ENCODE measurements at places on chromosomes 3 and 15.

DNA sequence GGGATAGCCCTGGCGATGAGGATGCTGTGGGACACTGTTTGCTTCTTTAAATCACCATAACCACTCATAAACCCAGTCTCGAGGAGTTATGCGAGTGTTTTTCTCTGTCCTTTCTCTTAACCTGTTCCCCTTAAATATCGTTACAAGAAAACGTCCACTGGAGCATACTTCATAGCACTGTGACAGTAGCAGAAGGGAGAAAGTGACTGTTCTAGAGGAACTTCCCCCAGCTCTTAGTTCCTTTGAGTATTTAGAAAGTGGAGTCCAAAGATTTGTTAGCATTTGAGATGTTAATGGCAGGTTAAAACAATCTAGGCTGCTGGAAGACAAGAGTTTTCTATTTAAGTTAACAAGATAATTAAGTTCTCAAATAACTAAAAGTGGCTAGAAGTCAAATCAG, 142.0 kb downstream of the GADL1 start:
- no peak for DNase-seq

GRCh38 chr15:45689616-45690015, 54.8 kb downstream of the SQOR start:
- DNase-seq: no peak

DNA sequence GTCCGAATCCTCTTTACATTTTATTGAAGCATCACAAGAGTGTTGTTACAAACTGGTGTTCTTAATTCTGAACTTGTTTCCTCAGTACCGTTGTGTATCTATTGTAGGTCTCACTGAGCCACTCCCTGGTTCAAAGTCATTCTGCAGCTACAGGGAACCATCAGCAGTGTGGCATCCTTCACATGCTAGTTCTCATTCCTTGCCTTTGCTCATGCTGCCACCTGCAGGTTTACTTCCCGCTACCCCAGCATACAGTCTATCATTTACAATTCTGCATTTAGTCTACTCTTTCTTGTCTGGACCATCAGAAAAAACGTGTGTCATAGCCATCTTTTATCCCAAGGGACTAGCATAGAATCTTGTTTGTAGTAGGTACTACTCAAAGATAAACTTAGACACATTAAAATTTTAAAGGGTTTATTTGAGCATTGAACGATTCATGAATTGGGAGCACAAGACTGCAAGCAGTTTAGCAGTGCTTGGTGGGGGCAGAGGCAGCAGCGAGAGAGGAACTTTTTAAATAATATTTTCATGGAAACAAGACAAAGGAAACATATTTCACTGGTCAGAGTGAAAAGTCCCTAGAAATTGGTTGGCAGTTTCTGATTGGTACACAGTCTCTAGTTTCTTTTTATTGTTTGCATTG, 402.1 kb downstream of the CADM2 start:
- no peak for DNase-seq

GRCh38 chr3:74200952-74201351, 413.5 kb downstream of the CNTN3 start:
- no peak for DNase-seq
